Lung (tissue), 17 donors: ENCODE measurements at places on chromosomes 3 and 15. TPM values are rescaled to one million over a fixed set of nuclear protein-coding genes. Genes with fewer than 3 reads are reported as not detected.

The RETNLB gene
- polyA plus RNA-seq = not detected

The COLQ gene
- polyA plus RNA-seq = 1.0 TPM

The OXSM gene
- 15.5 TPM for polyA plus RNA-seq

The CPN2 gene
- polyA plus RNA-seq = not detected

The ADCY5 gene
- 1.7 TPM for polyA plus RNA-seq

The AHSG gene
- not detected for polyA plus RNA-seq

The CHRM5 gene
- 0.01 TPM for polyA plus RNA-seq

The SPATA12 gene
- 0.08 TPM for polyA plus RNA-seq

The SLC9C1 gene
- not detected for polyA plus RNA-seq

The FOXB1 gene
- polyA plus RNA-seq = not detected

The SMCO1 gene
- polyA plus RNA-seq = not detected

The GP9 gene
- polyA plus RNA-seq = 6.2 TPM

The GOLGA6L7 gene
- polyA plus RNA-seq = not detected

The SLC28A1 gene
- not detected for polyA plus RNA-seq
